Vein endothelial cell (primary cell): ENCODE measurements at places on chromosomes 2 and 18. TPM values are rescaled to one million over a fixed set of nuclear protein-coding genes. Genes with fewer than 3 reads are reported as not detected.

Gene GAD1
- total RNA-seq: 0.33 TPM in 1 of 2 replicates, not detected in the other

Gene PSMA8
- total RNA-seq: not detected in 2 replicates

Gene KIF3C
- total RNA-seq: 19.1 and 23.2 TPM in 2 replicates

Gene IL36RN
- total RNA-seq: not detected in 2 replicates

Gene DNAH7
- total RNA-seq: under 0.01 and 0.38 TPM in 2 replicates

Gene SKA1
- 6.9 and 20.1 TPM in 2 replicates for total RNA-seq

Gene SLC9A4
- total RNA-seq: under 0.01 TPM in 2 replicates

Gene RIT2
- total RNA-seq: not detected in 2 replicates

Gene KLHL41
- total RNA-seq: 0.19 TPM in 1 of 2 replicates, not detected in the other

Gene AQP4
- not detected in 2 replicates for total RNA-seq

Gene CD207
- total RNA-seq: not detected in 2 replicates

Gene KCNF1
- 1.3 and 2.3 TPM in 2 replicates for total RNA-seq

Gene C2orf74
- 1.3 and 5.9 TPM in 2 replicates for total RNA-seq

Gene EMILIN2
- 3.3 and 4.6 TPM in 2 replicates for total RNA-seq

Gene TRIM43
- total RNA-seq: not detected in 2 replicates

Gene AP1S3
- 2.9 and 4.8 TPM in 2 replicates for total RNA-seq

Gene CRYGD
- total RNA-seq: not detected in 2 replicates

Gene MEP1B
- not detected in 2 replicates for total RNA-seq

Gene PLGLB1
- total RNA-seq: 0.57 and 1.3 TPM in 2 replicates

Gene CNTNAP5
- not detected in 2 replicates for total RNA-seq

Gene CYP27A1
- 6.3 and 9.1 TPM in 2 replicates for total RNA-seq

Gene ALK
- not detected in 2 replicates for total RNA-seq

Gene TYW5
- 6.5 and 8.9 TPM in 2 replicates for total RNA-seq

Gene ACOXL
- not detected in 2 replicates for total RNA-seq

Gene UGT1A6
- not detected in 2 replicates for total RNA-seq

Gene SERPINB10
- not detected in 2 replicates for total RNA-seq

Gene MAP3K20
- total RNA-seq: 17.0 and 24.1 TPM in 2 replicates

Gene APOB
- total RNA-seq: under 0.01 and 0.10 TPM in 2 replicates

Gene FER1L5
- total RNA-seq: not detected in 2 replicates

Gene SCN3A
- total RNA-seq: not detected in 2 replicates

Gene CLEC4F
- total RNA-seq: not detected in 2 replicates

Gene INPP5D
- total RNA-seq: 26.1 and 34.3 TPM in 2 replicates

Gene UNC80
- total RNA-seq: under 0.01 TPM in 1 of 2 replicates, not detected in the other

Gene NT5DC4
- not detected in 2 replicates for total RNA-seq

Gene ATOH8
- total RNA-seq: 13.2 and 17.0 TPM in 2 replicates

Gene QPCT
- total RNA-seq: 7.5 and 18.8 TPM in 2 replicates

Gene GAL3ST2
- total RNA-seq: not detected in 2 replicates

Gene SCYGR1
- not detected in 2 replicates for total RNA-seq

Gene TUBB6
- 841 and 870 TPM in 2 replicates for total RNA-seq

Gene EPAS1
- total RNA-seq: 392 and 427 TPM in 2 replicates

Gene HOXD10
- 2.2 and 2.3 TPM in 2 replicates for total RNA-seq

Gene REG3A
- total RNA-seq: not detected in 2 replicates

Gene NYAP2
- total RNA-seq: not detected in 2 replicates

Gene CREG2
- total RNA-seq: 2.3 and 8.6 TPM in 2 replicates

Gene LONRF2
- total RNA-seq: not detected in 2 replicates

Gene UGT1A3
- total RNA-seq: not detected in 2 replicates

Gene GCG
- not detected in 2 replicates for total RNA-seq

Gene UGT1A8
- total RNA-seq: not detected in 2 replicates

Gene LCT
- total RNA-seq: under 0.01 TPM in 1 of 2 replicates, not detected in the other

Gene MAL
- total RNA-seq: not detected in 2 replicates

Gene GALNT3
- 0.19 and 0.33 TPM in 2 replicates for total RNA-seq
